ENCODE measurements at places on chromosomes 16 and 17.

GRCh38 chr16:50547340-50548124, 664 bp upstream of the NKD1 start:
- DNase-seq = peak; percentile 7

- DNase-seq = peak; percentile 98
Observed at GRCh38 chr17:77322514-77323412, 182.0 kb downstream of the SEC14L1 start.

DNA sequence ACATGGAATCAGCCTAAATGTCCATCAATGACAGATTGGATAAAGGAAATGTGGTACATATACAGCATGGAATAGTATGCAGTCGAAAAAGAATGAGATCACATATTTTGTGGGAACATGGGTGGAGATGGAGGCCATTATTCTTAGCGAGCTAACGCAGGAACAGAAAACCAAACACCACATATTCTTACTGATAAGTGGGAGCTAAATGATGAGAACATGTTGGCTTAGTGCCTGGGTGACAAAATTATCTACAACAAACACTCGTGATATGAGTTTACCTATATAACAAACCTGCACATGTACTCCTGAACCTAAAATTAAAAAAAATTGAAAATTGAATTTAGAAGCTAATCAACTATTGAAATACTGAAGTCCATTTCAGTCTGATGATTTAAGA, 6.1 kb downstream of the ANKS4B start:
- DNase-seq = no peak

DNA sequence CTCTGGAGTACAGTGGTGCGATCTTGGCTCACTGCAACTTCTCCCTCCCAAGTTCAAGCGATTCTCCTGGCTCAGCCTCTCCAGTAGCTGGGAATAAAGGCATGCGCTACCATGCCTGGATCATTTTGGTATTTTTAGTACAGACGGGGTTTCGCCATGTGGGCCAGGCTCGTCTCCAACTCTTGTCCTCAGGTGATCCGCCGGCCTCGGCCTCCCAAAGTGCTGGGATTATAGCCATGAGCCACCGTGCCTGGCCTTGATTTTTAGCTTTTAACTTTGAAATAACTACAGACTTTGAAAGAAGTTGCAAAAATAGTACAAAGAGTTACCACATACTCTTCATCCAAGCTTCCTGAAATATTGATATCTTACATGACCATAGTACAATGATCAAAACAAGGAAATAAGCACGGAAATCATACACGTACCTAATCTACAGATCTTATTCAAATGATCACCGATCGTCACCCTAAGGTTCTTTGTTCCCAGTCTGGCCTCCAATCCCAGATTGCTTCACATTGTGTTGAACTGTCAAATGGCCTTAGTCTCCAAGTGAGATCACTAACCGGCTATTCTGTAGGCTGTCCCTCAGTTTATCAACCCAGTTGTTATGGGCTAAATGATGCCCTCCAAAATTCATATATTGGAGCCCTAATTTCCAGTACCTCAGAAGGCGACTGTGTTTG, 18.4 kb downstream of the NPIPA1 start:
- no peak for DNase-seq

DNA sequence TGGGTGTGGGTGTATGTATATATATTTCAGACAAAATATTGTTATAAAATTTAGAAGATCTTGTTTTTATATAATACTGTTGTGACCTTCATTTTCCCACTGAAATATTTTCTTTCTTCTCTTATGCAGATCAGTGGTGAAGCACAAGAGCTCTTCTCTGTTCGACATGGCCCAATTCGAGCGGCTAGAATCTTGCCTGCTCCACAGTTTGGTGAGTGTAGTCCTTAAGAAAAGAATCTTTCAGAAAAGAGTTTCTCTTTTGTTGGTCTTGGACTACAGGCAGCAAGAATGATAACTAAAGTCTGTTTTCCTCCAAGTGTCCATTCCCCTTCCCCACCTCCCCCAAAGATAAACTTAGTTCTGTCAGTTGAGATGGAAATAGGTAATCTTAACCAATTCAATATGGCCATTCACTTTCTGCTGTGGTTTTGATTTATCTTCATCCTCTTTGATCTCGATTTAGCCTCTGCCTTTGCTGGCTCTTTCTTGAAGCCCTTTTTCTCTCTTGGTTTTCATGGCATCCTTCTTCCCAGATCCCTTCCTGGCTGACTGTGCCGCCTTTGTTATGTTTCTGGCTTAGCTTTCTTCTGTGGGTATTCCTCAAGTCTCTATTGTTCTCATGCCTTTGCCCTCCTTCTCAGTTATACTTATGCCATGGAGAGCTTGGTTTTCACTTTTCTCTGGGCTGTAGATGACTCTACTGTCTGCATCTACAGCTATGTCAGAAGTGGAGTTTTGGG, 69.6 kb downstream of the BCAS3 start:
- no peak for DNase-seq

DNA sequence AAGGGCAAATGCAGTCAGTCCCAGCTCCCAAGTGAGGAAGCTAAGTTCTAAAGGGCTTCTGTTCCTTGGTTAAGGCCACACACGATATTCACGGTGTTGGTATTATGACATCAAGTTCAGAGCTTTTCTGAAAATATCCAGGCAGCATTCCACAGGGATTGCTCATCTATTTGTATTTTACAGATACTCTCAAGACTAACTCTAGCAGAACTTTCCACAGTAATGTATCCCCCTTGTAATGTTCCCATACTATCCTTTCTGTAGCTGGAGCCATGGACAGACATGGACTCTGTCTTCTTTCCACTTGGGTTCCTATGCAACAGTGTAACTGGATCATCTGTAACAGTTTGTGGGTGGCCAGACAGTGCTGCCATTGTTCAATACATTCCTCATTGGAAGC, 13.5 kb downstream of the SDR42E1 start:
- peak; percentile 82 for DNase-seq

GRCh38 chr17:60039847-60040442, 38.8 kb downstream of the HEATR6 start:
- peak; percentile 4 for DNase-seq

GRCh38 chr16:19783363-19784182, 65.5 kb downstream of the IQCK start:
- no peak for DNase-seq

- DNase-seq = peak; percentile 1
Observed at GRCh38 chr16:51697454-51697853, 546.4 kb upstream of the SALL1 start.

DNA sequence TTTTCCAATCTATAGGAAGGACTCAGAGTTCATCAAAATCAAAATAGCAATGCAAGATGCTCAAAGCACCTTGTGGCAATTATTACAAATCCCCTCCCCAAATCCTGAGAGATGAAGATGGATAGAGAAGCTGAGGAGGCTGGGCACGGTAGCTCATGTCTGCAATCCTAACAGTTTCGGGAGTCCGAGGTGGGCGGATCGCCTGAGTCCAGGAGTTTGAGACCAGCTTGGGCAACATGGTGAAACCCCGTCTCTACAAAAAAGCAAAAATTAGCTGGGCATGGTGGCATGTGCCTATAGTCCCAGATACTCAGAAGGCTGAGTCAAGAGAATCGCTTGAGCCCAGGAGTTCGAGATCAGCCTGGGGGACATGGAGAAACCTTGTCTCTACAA, 8.6 kb downstream of the TBC1D16 start:
- no peak for DNase-seq

DNA sequence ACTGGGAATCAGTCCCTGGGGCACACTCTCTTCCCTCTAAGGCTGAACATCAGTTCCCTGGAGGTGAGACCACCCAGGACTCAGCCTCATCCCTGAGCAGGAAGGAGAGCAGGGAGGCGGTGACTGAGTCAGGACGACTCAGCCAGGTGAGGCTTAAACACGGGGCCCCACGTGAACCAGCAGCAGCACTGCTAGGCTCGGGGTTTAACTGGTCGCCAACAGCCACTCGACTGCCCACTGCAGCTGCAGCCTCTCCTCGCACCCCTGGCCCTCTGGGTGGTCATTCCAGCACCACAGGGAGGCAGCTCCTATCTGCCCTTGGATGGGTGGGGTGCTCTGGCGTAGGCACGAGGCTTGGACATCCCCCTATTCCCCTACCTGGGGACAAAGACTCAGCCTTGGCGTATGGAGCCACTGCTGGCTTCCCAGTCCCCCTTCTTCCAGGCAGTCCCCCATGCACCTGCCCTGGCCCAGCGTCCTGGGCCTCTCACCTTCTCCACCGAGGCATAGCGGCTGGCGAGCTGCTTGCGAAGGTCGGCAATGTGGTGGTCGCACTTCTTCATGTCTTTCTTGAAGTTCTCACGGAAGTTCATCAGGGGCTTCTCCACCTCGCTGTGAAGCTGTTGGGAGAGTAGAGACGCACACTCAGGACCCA, 21.2 kb upstream of the RCVRN start:
- DNase-seq = no peak

GRCh38 chr16:11681976-11682654, 13.9 kb downstream of the SNN start:
- DNase-seq = no peak

GRCh38 chr17:40355123-40355803, 9.3 kb downstream of the GJD3 start:
- no peak for DNase-seq
